ENCODE measurements at places on chromosomes 12 and 14.

GRCh38 chr12:22665476-22665875 is 40.5 kb downstream of the ETNK1 start:
- DNase-seq, result no peak

DNA sequence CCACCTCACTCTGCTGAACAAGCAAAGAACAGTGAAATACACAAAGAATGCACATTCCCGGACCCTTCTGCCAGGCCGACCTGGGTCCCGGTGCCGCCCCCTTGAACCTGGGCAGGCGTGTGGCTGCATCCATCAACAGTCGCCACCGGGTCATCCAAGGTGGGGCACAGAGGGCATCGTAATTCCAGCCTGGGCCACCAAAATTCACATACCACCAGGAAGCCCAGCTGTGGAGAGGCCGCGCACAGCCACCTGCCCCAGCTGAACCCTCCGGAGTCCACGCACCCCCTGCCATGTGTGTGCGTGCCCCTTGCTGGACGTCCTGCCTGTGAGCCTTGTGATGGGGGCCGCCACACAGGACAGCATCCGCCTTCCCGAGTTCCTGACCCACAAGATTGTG is 85.7 kb downstream of the NOC4L start:
- no peak for DNase-seq

DNA sequence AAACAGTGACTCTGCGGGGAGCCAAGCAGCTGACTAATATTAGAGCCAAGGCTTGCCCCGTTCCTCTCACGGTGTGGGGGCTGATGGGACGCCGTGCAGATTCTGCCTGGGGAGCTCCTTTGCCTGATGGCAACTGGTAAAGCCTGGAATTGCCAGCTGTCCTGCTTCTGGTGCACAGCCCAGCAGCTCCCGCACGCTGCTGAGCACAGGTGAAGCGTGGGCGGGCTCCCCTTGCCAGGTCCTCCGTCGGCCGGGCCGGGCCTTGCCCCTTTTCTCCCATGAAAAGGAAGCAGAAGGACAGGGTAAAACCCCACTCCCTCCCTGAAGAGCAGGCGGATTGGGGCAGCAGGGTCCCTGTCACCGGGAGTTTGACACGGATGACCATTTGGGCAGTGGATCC is 79.0 kb downstream of the WDR20 start:
- no peak for DNase-seq

DNA sequence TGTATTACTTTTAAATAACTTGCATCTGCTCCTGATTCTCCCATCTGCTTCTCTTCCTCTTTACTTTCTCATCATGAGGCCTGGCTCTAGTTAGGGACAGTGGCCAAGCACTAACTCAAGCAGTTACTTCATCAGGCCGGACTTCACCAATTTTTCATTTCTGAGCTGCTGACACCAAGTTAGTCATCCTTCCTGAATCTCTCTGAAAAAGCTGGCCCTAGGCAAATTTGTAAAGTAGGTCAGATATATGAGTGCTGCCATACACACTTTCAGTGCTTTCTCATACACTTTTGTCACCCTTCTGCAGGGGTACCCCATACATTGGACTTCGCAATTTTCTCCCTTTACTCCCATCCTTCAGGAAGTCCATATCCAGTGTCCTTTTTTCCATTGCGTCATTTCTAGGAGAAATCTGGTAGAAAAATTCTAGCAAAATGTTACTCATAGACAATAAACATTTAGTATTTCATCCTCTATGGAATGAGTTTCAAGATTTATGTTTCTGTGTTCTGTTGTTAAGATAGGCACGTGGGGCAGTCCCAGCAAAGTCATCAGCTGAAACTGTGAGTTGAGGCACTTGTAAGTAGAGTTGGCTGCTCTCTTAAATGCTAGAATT is 276.8 kb upstream of the TMPO start:
- DNase-seq, result no peak

DNA sequence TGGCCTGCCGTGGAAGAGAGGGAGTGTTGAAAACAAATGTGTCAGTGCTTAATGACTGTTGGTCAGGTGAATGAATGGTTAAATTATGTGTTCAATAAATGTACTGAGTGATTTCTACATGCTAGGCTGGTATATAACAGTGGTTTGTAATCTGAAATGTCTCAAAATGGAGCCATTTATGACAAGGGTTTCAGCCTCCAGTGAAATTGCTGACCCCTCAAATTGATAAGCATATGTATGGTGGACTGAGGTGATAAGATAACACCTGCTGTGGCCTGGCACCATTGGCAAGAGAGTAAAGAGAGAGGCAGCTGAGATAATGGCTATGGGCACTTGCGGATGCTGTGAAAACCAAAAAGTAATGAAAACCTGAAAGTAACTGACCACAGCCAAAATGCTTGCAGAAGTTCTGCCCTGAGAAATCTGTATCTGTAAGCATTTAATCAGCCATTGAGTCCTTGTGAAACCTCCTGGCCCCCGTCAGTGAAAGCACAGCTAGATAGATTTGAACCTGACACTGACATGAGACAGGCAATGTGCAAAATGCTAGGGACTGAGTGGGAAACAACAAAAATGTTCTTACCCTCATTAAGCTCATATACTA is 1.4 kb upstream of the BCAT1 start:
- DNase-seq, result peak; percentile 66

DNA sequence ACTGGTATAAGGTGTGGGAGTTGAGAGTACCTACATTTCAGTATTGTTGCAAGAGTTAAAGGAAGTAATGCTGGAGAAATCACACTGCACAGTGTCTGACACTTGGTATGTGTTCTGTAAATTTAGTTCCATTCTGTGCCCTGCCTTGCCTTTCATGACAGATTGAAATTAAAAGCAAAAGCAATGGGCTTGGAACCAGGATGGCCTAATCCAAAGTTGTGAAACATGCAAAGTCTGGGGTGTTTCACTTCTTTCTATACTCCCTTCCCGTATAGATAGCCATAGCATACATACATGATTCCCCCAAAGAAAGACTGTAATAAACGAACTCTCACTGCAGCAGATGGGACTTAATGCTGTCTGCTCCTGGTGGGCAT is 281.1 kb downstream of the NRXN3 start:
- no peak for DNase-seq

- DNase-seq, result no peak
These were observed 23.1 kb downstream of the IQSEC3 start for GRCh38 chr12:89653-90052.

- DNase-seq, result no peak
These were observed 139.4 kb downstream of the SLC38A4 start for GRCh38 chr12:46686267-46686942.

- DNase-seq, result no peak
These were observed 88.7 kb downstream of the CCDC91 start for GRCh38 chr12:28278960-28279359.

GRCh38 chr12:48932878-48933277 is 7.6 kb upstream of the FKBP11 start:
- no peak for DNase-seq

DNA sequence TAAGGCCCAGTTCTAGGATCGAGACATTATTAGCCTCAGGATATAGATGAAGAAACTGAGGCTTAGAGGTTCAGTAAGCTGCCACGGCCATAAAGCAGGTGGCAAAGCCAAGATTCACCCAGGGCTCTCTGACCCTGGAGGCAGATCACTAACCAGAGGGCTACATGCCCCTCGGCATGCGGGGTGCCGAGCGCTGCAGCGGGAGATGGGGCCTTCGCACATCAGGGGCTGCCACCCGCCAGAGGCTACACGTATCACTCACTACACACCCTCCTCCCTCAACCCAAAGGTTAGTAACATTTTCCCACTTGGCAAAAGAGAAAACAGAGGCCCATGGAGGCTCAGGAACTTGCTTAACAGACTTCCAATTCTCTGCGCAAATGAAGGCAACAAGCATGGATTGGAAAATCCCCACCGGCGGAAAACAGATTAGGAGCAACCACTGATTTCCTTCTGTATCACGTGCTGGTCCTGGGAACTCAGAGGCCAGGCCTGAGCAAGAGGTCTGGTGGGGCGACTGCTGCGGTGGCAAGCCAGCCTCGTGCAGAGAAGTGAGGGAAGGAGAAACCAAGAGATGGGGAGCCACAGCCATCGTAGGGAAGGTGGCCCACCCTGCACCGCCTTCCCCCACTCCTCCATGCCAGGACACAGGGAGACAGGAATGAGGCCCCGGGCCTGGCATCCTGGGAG is 6.0 kb downstream of the CCDC85C start:
- DNase-seq, result no peak

- DNase-seq, result no peak
These were observed 308.0 kb downstream of the PPFIA2 start for GRCh38 chr12:81450920-81451739.

DNA sequence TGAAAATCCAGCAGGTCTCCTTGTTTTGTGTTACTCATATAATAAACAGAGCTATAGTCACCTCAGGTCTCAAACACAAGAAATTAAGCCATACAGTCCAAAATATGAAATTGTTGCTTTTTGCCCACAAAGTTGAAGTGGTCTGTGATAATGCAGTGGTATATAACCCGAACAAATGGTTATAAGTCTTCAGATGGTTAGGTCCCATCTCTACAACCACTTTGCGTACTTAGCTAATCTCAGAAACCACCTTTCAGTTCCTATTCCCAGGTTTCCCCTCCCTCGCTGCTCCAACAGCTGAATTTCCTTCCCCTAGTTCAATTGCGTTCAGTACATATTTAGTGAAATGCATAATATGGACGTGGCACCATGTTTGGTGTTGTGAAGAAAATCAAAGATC is 3.3 kb upstream of the KCNA5 start:
- DNase-seq, result no peak

DNA sequence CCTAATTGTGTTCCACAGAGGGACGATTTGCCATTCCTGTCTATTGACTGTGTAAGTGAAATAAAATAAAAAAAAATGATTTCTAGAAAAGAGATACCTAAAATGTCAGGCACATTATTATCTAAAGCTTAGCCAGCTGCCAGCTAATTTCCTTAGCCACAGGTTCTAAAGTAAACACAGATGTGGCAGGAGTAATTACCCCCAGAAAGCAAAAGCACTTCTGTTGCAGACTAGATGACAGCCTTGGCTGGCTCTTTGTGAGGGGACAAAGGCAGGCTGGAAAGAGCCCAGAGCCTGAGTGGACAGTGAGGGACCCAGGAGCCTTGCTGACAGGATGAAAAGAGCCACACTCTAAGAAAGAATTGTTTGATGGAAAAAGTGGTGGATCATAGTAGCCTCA is 418.1 kb downstream of the LRIG3 start:
- DNase-seq, result no peak

GRCh38 chr14:97417331-97417730 is 620.1 kb downstream of the VRK1 start:
- DNase-seq, result no peak

DNA sequence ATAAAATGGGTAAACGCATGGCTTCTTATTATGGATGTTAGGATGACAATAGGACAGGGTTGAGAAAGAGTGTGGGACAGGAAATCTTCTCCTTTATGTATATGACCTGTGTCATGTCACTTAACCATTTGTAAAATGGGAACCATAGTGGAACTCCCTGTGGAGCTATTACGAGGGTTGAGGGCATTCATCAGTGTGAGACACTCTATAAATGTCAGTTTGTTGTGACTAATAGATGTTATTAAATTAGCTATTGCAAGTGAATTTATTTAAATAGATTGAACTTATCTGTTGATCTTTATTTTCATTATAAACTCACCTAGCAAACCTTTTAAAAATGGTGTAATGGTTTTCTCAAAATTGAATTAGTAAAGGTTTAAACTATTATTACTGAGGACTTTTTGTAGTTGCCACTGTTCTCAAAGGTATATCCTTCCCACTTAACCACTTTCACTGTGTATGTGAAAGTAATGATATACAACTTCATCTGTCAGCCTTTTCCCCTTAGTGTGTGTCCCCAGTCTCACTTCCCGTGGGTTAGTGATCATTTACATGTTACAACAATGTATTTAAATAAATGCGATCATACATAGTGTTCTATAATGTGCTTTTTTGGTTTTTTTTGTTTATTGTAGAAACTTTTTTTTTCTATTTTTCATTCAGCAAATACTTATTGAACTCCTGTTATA is 17.1 kb downstream of the HELB start:
- no peak for DNase-seq

DNA sequence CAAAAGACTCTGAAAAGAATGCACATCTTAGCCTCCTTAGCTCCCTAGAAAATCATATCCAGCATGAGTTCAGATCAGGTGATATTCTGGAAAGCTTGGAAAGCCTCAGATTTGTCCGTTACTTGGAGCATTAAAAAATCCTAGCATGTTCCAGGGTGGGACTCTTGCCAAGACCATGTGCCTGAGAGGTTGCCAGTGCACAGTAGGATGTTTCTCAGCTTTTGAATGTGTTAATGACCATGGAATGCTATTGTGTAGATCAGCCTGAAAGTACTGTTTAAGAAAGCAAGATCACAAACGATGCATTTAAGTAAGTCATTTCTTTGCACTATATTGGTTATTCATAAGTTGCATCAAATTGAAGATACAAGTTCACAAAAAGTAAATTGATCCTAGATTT is 230.5 kb downstream of the ETNK1 start:
- no peak for DNase-seq

DNA sequence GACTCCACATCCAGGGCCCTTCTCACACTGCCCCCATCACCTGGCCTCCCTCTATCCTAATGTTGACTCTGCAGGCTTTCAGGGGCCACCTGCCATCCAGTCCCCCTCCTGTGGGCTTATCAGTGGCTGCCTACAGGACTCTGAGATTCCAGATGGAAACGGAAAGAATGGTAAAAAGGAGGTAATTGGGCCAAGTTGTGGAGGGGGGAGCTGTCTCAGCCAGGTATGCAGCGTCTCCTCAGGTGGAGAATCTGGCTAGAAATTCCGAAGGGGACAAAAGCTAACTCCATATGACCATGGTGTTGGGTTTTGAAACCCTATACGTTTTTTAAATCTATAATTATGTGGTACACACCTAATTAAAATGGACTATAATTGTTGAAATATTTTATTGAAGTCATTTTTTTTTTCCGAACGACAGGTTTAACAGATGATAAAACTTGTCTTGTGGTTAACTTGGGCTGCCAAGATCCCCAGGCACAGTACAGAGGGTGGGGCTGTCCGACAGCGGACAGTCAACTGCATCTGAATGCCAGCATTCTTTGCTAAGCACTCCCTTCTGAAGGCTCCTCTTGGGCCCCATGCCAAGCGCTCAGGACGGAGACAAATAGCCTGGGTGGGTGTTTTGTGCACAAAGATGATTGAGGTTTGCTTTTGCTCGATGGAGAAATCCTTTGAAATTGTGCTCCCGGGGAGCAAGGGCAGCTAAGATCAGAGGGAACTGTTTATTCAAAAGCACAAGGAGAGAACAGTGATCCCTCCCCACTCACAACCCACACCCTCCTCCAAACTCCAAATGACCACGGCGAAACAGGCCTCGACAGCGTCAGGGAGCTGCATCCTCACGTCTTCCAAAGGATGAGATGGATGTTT is 365.6 kb downstream of the BCL11B start:
- DNase-seq, result no peak

GRCh38 chr12:95940514-95940913 is 1.9 kb downstream of the CCDC38 start:
- DNase-seq, result no peak

- DNase-seq, result no peak
These were observed 129.7 kb downstream of the SYT1 start for GRCh38 chr12:78994168-78994791.

DNA sequence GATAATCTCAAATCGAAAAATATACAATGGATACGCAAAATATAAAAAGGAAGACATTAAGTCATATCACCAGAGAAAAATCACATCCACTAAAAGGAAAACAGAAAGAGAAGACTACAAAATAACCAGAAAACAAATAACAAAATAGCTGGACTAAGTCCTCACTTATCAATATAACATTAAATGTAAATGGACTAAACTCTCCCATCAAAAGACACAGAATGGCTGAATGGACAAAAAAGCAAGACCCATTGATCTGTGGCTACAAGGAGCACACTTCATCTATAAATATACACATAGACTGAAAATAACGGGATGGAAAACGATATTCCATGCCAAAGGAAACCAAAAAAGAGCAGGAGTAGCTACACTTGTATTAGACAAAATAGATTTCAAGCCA is 161.0 kb upstream of the PRKD1 start:
- DNase-seq, result no peak

Data from hematopoietic multipotent progenitor cell treated with erythropoietin and hydrocortisone succinate and interleukin-3 and kit ligand, for 17 days (in vitro differentiated cells).